Upper lobe of right lung (tissue), 1 donor: ENCODE measurements at places on chromosomes 1 and 21. TPM values are rescaled to one million over a fixed set of nuclear protein-coding genes. Genes with fewer than 3 reads are reported as not detected.

DNA sequence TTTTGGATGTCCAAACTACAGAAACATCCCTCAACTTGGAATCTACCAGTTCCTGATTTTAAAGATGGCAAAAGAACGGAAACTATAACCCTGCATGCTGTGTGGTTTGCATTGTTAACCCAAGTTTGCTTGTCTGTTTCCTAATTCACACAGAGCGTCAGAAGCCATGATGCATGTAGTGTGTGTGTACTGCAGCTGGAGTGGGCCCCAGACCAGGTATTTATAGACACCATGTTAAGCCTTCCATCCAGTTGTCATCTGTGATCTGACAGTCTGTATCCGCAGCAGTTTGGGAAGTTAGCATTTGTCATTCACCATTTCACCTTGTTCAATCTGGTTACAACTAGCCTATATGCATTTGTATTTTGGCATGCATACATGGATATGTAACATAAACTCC, 27.7 kb upstream of the PLEKHM2 start:
- no peak for DNase-seq

DNA sequence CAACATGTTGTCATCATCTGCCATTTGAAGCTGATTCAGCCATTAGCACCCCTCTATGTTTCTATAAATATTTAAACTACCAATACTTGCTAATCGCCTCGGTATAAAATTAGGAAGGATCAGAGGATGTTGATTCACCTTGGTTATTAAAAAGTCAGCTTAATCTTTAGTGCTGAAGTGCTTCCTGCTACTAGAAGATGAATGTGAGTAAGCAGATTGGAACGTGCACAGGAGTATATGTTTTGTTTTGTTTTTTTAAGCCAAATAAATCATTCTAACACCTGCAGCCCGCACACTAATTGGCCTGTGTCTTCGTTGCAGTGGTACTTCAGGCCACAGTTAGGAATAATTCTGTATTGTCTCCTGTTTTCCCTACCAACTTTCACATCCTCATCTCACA, 485.7 kb downstream of the AJAP1 start:
- DNase-seq: no peak

DNA sequence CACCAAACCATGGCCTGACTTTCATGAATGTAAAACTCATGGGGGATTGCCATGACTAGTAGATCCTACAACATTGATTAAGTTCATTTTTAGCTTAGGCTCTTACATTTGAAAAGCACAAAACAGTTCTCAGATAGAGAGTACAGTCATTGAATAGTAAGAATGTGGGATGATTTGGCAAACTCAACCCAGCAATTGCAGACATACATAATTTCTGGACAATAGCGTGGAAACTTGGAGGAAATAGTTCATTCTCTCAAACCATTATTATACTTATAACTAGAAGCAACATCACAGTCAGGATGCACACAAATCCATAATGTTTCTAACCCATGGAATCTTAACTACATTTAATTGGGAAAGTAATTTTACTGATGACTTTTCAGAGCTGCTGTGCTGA, 598.2 kb downstream of the LMO4 start:
- no peak for DNase-seq

- no peak for DNase-seq
These were observed 237.7 kb downstream of the SEC16B start for GRCh38 chr1:177732178-177732577.

GRCh38 chr1:10936998-10937901, 75.2 kb upstream of the TARDBP start:
- DNase-seq: no peak

GRCh38 chr21:18118566-18118965, 126.1 kb upstream of the CHODL start:
- no peak for DNase-seq

DNA sequence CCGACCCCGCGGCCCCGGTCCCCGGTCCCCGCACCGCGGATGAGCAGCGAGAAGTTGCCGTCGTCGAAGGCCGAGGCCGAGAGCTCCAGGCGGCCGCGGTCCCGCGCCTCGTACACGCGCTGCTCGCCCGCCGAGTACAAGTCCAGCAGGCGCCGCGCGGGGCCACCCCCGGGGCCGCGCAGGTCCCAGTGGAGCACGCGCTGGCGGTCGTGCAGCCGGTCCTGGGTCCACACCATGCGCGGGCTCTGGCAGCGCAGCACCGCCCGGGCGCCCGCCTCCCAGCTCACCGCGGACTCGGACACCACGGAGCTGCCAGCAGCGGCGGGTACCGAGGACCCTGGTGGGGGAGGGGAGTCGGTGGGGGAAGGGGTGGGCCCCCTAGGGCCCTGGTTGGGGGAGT, 2.9 kb downstream of the MXRA8 start:
- DNase-seq: no peak

DNA sequence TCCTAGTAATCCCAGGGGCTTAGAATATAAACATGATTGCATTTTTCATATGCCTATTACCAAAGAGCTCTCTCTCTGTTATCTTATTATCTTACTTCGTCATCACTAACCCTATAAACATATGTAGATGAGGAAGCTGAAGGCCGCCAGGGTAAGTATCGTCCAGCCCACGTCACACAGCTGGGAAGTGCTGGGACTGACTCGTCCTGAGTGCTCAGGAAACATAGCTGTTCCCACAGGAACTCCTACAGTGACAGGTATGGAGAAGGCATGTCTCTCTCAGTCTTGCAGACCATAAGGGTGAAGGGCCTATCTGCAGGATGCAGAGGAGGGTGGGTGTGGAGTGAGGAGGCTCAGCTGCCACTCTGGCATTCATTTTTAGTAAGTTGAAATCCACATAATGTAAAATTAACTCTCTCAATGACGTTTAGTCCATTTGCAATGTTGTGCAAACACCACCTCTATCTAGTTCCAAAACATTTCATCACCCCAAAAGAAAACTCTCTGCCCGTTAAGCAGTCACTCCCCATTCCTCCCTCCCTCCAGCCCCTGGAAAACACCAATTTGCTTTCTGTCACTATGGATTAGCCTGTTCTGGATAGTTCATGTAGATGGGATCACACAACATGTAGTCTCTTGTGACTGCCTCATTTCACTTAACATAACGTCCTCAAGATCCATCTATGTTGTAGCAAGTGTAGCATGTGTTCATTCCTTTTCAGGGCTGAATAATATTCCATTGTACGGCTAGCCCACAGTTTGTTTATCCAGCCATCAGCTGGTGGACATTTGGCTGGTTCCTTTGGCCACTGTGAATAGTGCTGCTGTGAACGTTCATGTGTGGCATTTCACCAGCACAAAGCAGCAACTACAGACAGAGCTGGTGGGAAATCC, 68.3 kb downstream of the TCP10L start:
- no peak for DNase-seq

Gene KCND3
- 6.3 TPM for total RNA-seq

Gene KISS1
- total RNA-seq: 2.9 TPM

Gene FCRL2
- 0.20 TPM for total RNA-seq

Gene EXOC8
- 19.3 TPM for total RNA-seq

Gene COL6A1
- total RNA-seq: 175 TPM

Gene HCN3
- 2.6 TPM for total RNA-seq

Gene CHD5
- 0.23 TPM for total RNA-seq
